Ecto neural progenitor cell (in vitro differentiated cells): ENCODE measurements at places on chromosomes 7 and 10.
A peak's percentile ranks its signal among the peaks of the same experiment; 100 is the strongest.

GRCh38 chr7:16841681-16842080, 36.9 kb upstream of the AGR2 start:
- DNase-seq = no peak

- DNase-seq = no peak
Observed at GRCh38 chr10:35564341-35564968, 40.7 kb upstream of the GJD4 start.

DNA sequence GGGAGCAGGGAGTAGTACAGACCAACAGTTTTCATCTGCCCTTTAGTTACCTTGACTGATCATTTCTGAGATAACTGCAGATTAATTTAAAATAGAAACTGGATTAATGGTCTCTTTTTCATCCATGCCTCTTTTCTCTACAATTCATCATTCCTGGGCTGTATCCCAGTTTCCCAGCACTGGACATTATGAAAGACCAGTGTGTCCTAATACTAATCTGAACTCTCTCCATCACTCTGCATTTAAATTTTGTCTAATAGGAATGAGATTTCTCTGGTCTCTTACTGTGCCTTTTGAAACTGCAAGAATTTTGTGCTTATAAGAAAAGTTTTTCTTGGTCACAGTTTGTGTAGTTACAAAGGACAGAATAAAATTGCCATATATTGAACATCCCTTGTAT, 12.7 kb downstream of the PLEKHA8 start:
- no peak for DNase-seq

DNA sequence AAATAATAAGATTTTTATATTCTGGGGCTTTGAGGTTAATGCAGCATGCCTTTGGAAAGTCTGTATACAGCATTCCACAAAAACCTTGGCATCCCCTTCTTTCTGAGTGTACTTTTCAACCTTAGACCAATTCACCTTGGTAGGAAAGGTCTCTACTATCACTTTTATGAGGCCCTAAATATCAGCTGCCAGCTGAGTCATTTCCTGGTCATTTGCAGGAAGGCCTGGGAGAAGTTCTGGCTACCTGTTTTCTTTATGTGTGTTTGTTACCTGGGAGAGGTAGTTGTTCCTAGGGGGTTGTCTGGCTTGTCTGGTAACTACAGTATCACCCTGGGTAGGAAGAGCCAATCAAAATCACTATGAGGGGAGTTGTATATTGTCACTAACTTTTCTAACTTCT, 4.1 kb downstream of the SPAM1 start:
- DNase-seq = no peak

- DNase-seq = no peak
Observed at GRCh38 chr7:75915416-75916156, 631 bp downstream of the POR start.

- no peak for DNase-seq
Observed at GRCh38 chr7:9240001-9240400, 806.6 kb downstream of the NXPH1 start.

DNA sequence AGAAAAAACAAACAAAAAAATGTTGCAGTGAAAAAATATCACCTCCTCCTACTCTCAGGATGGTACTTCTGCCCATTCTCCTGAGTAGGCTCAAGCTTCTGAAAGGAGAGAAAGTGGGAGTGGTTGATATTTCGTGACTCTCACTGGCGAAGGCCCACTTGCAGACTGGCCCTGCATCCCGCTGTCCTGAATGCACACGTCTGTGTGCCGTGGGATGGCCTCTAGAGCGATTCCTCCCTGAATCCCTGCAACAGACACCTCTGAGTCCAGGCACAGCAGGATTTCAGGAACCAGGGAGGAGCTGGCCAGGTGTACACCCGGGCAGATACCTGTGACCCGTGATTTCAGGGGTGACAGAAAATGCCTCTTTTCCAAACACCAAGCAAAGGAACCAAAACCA, 319.2 kb downstream of the DPP6 start:
- DNase-seq = no peak

- DNase-seq = no peak
Observed at GRCh38 chr10:71995887-71996575, 31.8 kb downstream of the CHST3 start.

- no peak for DNase-seq
Observed at GRCh38 chr10:132066812-132067211, 1.1 kb downstream of the JAKMIP3 start.

DNA sequence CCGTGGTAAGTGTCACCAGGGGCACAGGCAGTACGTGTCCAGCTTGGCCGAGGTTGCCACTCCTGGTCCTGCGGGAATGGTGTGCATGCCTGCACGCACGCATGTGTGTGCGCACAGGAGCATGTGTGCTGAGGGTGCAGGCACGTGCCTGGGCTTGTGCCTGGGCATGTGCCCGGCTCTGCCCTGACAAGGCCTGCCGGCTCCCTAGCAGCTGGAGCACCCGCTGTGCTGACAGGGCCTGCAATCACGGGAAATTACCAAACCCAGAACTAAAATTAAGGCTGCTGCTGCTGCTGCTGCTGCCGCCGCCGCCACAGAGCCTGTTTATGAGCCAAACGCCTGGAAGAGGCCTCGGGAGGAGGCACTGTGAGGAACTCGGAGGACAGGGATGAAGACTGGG, 28.7 kb downstream of the GHRHR start:
- no peak for DNase-seq

- no peak for DNase-seq
Observed at GRCh38 chr10:23439452-23439960, 631 bp downstream of the OTUD1 start.

- no peak for DNase-seq
Observed at GRCh38 chr7:98024075-98024474, 34.1 kb upstream of the OCM2 start.

GRCh38 chr10:59360605-59361405, 1.5 kb downstream of the FAM13C start:
- DNase-seq = no peak

DNA sequence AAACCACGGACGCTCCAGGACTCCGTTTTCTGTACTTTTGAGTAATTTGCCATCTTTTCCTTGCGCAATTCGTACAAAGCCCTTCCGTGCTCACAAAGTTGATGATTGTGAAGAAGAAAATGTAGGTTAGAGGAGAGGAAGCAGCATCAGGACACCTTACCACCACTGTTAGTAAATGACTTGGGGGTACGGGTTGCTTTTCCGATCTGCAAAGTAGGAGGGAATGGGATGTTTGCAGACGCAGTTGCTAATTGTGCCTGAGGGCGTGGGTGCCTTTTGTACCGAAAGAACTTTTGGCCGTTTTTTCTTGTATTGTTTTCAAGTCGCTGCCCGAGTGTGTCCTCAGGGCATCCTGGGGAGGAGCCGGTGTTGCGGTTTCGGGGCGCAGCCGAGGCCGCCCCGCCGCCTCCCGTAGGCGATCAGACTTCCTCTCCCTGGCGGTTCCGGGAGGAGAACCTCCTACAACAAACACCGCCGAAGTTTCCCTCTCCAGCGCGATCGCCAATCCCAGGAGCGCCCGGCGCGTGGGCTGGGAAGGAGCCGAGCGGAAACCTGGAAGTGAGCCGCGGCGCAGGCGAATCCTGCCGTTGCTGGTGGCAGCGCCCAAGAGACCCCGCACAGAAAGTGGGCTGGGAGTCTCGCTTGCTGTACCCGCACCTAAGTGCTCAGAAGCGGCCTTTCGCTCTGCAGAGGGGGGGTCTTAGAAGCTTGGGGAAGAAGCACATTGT, 1.0 kb downstream of the PRR15 start:
- peak; percentile 73 for DNase-seq

DNA sequence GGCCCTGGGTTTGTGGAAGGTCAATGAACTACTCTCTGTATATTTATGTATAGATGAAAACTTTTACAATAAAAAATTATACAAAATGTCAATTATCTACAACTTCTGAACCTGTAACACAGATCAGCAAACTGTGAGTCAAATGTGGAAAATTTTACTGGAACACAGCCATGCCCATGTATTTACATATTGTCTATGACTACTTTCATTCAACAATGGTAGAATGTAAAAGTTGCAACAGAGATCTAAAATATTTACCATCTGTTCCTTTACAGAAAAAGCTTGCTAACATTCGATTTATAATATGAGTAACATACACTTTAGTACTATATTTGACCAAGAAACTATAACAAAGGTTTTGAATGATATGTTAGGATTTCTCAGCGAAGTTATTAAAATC, 481.6 kb downstream of the PARD3 start:
- no peak for DNase-seq

- DNase-seq = no peak
Observed at GRCh38 chr10:69217119-69217754, 2.9 kb upstream of the HKDC1 start.

DNA sequence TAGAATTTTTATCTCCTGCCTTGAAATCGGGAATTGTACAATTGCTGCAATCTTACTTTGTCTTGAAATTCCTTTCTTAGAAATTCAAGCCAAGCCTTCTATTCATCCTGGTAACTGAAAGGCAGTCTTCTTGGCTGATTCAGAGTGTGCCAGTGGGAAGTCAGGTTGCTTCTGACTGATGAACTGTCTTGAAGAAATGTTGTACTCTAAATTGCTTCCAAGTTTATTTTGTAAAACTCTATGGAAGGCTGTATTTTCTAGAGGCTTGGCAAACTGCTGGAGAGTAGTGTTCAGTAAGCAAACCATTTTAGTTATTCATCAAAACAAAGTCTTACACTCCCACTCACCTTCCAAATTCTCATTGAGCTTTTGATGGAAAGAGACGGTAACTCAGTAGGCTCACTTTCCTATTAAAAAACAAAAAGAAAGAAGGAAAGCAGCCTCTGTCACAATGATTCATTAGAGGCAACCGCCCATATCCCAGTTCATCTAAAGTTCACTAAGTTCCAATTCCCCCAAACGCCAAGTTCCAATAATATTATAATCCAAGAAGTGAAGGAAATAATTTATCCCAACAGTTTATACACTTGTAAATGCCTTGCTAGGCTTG, 187.9 kb upstream of the MALRD1 start:
- no peak for DNase-seq

- no peak for DNase-seq
Observed at GRCh38 chr10:10803278-10803677, 214.4 kb upstream of the CELF2 start.

DNA sequence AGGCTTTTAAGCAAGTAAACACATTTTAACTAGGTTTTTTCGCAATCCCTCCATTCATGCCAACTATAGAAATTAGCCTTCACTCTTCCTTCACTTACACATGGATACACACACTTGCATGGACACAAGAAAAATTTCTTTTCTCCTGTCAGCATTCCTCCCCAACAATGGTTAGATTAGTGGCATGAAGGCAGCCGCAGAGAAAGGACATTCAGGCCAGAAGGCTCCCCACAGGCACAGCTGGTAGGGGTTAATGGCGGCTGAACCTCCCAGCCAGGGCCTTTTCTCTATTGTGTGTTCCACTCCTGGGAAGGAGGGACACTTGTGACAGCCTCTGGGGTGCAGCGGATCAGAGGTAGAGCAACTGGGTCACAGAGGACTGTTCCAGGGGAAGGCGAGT, 255.0 kb upstream of the SP8 start:
- DNase-seq = peak; percentile 91

DNA sequence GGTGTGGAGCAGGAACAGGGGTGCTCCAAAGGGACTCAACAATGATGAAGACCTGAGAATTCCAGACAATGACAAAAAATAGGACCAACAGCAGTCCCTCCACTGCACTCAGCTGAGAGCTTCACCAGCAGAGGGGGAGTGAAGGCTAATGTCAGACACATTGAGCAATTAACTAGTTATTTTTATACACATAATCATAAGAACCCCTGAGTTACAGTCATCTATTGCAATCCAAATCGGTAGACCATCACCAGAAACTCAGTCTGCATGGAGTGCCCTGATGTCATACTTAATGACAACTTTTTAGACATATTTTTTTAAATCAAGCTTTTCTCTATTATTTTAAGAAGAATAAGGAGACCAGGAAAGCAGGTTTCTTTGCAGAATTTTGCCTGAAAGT, 30.6 kb upstream of the IKZF1 start:
- no peak for DNase-seq

- no peak for DNase-seq
Observed at GRCh38 chr7:17304926-17305325, 6.5 kb downstream of the AHR start.

- DNase-seq = no peak
Observed at GRCh38 chr7:125516194-125516593, 586.6 kb upstream of the POT1 start.

- no peak for DNase-seq
Observed at GRCh38 chr7:73822319-73823173, 8.2 kb upstream of the CLDN4 start.

- no peak for DNase-seq
Observed at GRCh38 chr10:86979296-86979818, 11.1 kb downstream of the ADIRF start.

GRCh38 chr7:98265841-98266271, 13.8 kb upstream of the TECPR1 start:
- DNase-seq = no peak

- DNase-seq = peak; percentile 23
Observed at GRCh38 chr10:128885573-128886555, 581.2 kb upstream of the MGMT start.

GRCh38 chr10:30170146-30170545, 110.8 kb upstream of the JCAD start:
- DNase-seq = no peak

GRCh38 chr7:134121632-134122139, 5.5 kb upstream of the LRGUK start:
- no peak for DNase-seq

GRCh38 chr10:35384265-35384868, 48.1 kb downstream of the CCNY start:
- DNase-seq = no peak

- no peak for DNase-seq
Observed at GRCh38 chr10:18352175-18352574, 212.0 kb downstream of the CACNB2 start.

DNA sequence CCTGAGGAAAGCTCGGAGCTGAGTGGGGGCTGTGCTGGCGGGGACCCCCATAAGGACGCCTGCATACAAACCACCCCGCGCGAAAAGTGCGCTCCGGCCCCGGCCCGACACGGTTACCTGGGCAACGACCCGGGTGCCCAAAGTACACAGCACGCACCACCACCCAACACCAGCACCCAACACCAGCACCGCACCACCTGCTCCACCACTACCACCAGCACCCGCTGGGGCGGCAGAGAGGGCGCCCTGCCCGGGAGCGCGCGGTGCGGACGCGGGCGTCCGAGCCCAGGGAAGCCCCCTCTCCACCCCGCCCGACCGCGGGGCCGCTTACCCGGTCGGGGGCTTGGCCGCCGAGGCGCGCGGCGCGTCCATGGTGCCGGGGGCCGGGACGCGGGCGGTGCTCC, 345 bp downstream of the COBL start:
- peak; percentile 62 for DNase-seq

DNA sequence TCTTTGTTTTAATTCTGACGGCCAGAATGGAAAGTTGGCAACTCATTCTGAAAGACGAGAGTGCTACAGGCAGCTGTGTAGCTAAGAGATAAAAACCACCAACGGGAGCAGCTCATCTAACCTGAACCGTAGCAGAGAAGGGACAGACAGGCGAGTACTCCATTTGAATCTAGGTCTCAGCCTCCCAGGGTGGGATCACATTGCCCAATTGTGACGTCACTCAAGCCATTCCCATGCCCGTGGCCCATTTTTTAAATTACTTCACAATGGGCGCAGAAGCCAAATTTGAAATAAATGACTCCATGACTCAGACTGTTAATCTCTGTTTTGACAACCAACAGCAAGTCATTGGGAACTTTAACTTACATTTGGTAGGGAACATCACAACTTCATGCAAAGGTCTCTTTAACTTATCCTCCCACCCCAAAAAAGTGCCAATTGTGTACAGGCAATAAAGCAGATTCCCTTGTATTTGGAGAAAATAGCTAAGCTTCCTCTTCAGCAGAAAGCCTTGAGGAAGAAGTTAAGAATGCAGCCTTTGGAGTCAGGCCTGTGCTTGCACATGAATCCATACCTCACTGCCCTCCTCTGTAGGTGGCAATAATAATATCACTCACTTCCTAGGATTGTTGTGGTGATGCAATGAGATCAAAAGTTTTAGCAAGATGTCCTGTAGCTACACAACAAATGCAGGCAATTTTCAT, 93.2 kb upstream of the KIF5B start:
- DNase-seq = no peak
